NCI-H1092 treated with DMSO at 0.1 percent for 48 hours (cell line): ENCODE measurements at places on chromosomes 16 and 17.

DNA sequence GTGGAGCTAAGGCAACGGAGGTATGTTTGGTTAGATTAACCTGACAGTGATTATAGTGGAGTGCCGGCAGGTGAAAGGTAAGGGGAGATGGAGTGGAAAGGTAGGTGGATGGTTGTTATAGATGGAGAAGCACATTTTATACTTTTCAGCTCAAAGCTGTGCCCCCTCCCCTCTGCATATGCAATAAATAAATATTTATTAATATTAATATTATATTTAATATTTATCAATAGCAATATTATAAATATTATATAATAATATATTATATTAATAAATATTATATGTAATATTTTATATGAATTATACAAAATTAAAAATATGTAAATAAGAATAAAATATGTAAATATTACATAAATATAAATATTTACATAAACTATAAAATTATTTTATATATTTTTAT, 70.0 kb downstream of the WSCD1 start:
- DNase-seq = no peak

DNA sequence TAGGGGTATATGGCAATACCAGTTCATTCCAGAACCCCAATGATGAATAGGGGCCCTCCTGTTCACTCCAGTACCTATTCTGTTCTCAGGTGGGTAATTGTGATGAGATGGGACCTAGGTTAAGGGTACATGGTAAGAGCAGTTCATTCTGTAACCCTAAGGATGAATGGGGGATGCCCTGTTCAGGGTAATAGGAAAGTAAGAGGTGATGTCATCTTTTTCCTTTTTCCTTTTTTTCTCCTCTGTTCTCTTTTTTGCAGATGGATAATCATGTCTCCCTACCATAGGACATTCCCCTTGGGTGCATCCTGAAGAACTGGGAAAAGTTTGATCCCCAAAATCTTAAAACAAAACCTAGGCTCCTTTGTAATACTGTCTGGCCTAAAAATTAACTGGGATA, 25.0 kb upstream of the SLC6A2 start:
- DNase-seq = no peak

DNA sequence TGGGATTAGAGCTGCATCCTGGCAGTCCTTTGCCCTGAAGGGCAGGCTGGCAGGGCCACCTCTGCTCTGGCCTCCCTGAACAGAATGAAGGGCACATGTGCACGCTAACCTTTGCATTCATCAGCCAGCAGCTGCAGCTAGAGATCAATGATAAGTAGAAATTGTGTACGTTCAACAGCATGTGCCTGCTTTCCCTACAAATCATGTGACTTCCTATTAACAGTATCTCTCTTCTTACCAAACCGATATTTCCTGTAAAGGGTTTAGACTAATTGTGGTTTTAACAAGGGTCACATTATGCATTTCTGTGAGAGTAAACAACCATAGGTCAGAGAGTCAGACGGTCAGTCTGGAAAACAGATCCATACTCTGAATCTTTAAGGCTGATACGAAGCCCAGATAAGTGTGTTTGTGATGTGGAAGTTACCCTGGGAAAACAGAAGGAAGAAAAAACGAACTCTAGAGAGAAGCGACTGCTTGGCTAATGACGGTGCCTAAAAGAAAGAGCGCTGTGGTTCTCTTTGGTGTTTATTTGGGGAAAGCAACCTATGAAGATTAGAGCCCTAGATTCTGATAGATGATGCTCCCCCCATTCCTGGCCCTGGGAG, 219.4 kb downstream of the MAF start:
- no peak for DNase-seq

- DNase-seq = no peak
These were observed 21.4 kb downstream of the CDRT4 start for GRCh38 chr17:15446036-15446435.

- no peak for DNase-seq
These were observed 39.6 kb upstream of the TMEM97 start for GRCh38 chr17:28279411-28279810.
